ENCODE measurements at places on chromosomes 6 and 20. TPM values are rescaled to one million over a fixed set of nuclear protein-coding genes. Genes with fewer than 3 reads are reported as not detected.

DNA sequence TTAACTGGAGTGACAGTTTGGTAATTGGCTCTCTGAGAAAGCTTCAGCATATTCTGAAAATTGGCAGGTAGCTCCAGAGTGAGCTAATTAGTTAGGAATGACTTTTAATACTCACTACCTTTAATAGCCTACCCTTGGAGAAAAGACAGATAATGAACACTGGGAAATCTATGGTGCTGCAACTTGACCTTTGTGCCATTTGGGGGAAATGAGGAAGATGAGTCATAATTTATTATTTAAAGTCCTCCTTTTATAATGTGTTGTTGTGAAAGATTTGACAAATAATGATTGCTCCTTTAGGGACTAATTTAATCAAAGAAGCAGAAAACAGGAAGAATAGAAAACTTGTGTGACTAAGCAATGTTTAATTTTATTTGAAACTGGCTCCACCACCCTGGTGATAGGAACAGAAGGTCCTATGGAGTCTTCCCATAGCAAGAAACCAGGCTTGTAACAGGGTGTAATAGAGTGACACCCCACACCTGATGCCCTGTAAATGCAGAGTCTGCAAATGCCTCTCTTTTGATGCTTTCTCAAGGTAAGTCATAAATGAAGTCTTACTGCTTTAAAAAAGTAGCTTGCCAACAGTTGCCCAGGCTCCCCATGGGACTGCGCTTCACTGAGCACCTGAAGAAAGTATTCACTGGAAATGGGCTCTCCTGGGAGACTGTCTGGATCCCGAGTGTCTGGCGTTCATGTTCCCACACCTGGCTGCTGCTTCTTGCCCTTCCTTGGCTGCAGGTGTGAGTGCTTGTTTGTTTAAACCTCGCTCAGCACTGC is 134.4 kb downstream of the LRRC1 start:
- DNase-seq: no peak

DNA sequence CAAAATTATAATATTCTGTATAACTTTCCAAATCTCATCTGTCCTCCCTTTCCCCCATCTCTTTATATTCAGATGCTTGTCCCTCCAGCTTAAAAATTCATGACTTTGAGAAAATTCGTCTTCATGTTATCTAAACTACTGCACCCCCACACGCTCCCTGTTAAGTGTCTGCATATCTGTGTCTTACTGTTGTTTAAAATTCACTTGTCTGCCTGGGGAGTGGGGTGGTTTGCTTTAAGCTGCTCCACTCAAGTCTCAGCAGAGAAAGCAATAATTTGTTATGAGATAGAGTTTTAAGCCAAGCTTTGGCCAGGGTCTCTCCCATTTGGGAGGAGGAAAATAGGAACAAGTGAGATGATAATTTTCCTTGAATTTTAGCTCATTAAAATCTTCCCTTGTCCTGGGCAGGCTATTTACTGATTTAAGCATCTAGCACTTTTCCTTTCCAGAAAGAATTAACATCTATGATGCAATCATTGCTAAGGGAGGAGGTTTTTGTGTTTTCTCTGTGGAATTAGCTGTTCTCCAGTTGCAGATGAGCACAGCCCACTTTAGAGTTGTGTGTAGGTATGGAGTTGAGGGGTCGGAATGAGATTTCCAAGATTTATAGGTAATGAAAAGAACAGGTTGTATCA is 36.8 kb downstream of the MTHFD1L start:
- no peak for DNase-seq

- DNase-seq: peak; percentile 81
Measured at GRCh38 chr20:31674895-31675827, 37.4 kb downstream of the COX4I2 start.

The HTR1E gene
- not detected for total RNA-seq

The TXLNB gene
- total RNA-seq: 0.35 TPM

DNA sequence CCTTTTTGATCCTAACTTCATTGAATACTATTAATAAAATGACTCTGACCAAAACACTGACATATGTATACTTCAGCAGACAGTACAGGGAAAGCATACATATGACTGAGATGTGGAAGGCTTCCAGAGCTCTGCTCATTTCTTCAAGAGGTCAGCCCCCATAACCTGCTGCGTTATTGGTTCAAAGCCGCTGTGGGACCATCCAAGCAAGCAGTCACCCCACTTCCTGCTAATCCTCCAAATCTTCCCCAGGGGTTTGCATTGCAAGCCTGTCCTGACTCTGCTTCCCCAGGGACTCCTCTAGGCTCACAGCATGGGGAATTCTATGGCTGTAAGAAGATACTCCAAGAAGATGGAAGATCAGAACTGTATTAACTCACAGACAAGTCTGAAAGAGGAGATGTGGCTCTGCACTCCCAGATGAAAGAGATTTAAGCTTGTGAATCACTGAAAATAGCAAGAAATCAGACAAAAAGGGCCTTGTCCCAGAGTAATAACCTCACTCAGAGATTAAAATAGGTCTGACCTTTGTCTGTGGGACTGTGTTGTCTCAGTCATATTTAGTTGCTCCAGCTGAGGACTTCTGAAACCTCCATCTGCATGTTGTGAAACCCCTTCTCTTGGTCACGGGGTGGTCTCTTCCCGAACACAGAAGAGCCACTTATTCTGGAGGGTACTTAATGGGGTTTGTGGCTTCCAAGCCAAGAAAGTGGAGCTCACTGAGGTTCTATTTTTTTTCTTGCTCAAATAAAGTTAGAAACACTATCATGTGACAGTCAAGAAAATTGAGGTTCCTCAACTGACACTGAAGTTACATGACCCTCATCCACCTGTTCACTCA is 101.5 kb upstream of the MARCKS start:
- DNase-seq: no peak

The PARD6B gene
- total RNA-seq: 4.4 TPM

DNA sequence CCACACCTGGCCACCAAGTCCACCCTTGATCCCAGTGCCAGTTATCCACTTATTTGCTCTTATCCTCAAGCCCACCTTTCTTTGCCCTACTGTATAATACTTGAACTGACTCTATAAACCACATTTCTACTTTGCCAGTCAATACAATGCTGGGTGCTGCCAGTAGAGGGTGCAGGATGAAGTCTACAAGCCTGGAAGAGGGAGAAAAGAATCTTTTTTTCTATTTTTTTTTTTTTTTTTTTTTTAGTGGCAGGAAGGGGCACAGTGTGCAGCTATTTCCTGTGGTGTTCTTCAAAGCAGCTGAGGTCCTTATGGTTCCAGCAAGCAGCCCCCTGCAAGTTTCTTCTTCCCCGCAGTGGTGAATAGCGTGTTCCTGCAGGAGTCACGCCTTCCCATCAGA is 22.2 kb upstream of the GABRR1 start:
- peak; percentile 70 for DNase-seq

The KDM1B gene
- total RNA-seq: 8.9 TPM

DNA sequence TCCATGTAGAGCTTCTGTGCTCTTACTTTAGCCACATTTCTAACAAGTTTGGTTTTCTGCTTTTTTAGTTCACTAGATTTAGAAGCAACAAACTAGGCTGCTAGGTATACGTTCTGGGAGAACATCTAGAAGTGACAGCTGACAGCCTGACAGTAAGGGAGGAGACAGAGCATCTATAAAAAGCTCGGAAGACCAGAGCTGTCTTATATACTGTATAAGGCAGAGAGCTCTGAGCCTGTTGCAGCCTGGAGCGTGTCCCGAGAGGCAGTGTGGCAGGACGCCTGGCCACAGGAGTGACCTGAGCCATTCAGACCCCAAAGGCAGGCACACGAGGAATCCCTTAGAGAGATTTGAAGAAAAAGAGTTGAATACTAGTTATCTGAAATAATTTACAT is 24.6 kb downstream of the PPP1R14C start:
- no peak for DNase-seq

- DNase-seq: no peak
Measured at GRCh38 chr6:1285956-1286355, 25.9 kb upstream of the FOXQ1 start.

DNA sequence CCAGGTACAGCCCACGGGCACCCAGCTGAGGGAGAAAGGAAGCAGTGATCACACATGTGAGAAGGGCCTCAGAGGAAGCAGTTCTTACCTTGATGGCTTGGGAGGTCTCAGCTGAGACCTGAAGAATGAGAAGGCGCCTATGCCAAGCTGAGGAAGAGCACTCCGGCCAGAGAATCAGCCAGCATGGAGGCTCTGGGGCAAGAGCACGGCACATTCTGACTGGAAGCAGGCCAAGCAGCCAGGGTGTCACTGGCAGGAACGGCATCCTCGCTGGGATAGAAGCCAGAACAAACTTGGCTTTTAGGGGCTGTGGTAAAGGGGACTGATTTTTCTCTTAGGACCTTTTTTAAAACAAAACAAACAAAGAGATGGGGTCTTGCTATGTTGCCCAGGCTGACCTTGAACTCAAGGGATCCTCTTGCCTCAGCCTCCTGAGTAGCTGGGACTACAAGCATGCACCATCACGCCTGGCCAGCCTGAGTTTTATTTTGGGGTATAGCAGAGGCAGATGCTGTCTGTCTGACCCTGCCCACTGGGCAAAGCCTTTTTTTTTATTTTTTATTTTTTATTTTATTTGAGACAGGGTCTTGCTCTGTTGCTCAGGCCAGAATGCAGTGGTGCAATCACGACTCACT is 17.6 kb downstream of the GHRH start:
- no peak for DNase-seq

The WFDC10B gene
- not detected for total RNA-seq

The TNNC2 gene
- not detected for total RNA-seq
